Pons (tissue), 1 donor: ENCODE measurements at places on chromosomes 12 and 14.

GRCh38 chr12:28278499-28278898 is 88.2 kb downstream of the CCDC91 start:
- DNase-seq: no peak

DNA sequence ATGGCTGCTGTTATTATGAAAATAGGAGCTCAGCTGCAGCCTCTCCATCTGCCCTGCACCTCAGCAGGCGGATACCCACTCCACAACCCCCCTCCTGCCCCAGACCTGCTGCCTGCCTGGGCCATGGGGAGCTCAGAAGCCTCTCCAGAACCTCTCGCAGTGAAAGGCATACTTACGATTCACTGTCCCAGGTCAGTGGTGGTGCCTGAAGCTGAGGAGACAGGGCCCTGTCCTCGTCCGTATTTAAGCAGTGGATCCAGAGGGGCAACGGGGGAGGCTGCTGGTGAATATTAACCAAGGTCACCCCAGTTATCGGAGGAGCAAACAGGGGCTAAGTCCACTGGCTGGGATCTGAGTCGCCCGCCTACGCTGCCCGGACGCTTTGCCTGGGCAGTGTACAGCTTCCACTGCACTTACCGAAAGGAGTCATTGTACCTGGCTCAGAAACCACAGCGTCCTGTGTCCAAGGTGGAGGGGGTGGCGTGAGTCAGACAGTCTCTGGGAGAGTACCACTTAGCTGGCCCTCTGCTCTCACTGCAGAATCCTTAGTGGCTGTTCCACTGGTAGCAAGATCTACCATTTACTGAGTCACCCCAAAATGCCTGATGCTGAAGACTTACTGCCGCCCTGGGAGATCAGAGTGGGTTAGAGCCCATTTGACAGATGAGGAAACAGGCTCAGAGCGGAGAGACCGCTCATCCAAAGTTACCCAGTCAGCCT is at the start of gene SERPINA1:
TSS of gene SERPINA1 (minus strand) at position 219 of the 720 bp plus-strand sequence. CDS start 5,365 bp downstream, outside the sequence.
- DNase-seq: no peak

GRCh38 chr14:94028450-94028826 is 2.3 kb downstream of the OTUB2 start:
- DNase-seq: no peak

GRCh38 chr12:52739963-52740362 is 36.6 kb upstream of the KRT77 start:
- DNase-seq: no peak

DNA sequence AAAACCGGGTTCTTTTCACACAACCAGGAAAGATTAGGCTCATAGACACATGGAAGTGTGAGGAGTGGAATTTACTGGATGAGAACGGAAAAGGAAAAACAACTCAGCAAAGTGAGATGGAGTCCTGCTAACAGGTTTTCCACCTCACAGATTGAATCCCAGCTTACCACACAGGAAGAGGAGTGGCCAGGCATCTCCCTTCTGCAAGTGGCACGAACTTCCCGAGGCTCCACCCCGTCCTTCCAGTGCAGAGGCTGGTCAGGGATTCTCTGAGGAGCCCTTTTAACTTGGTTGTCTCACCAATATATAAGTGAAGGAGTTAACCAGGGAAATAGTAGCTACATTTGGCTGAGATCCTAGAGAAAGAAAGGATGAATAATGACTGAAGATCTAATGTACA is 102.8 kb downstream of the SCAF11 start:
- no peak for DNase-seq

- no peak for DNase-seq
Measured at GRCh38 chr12:63208956-63209355, 58.0 kb upstream of the AVPR1A start.
